ENCODE measurements at places on chromosomes 7 and 10.
A peak's percentile ranks its signal among the peaks of the same experiment; 100 is the strongest.

- DNase-seq, result no peak
Measured at GRCh38 chr7:66641526-66641871, 12.8 kb downstream of the KCTD7 start.

- peak; percentile 35 for DNase-seq
Measured at GRCh38 chr7:96414931-96415292, 93.0 kb upstream of the SLC25A13 start.

- no peak for DNase-seq
Measured at GRCh38 chr7:28481091-28481926, 69.0 kb downstream of the CREB5 start.

DNA sequence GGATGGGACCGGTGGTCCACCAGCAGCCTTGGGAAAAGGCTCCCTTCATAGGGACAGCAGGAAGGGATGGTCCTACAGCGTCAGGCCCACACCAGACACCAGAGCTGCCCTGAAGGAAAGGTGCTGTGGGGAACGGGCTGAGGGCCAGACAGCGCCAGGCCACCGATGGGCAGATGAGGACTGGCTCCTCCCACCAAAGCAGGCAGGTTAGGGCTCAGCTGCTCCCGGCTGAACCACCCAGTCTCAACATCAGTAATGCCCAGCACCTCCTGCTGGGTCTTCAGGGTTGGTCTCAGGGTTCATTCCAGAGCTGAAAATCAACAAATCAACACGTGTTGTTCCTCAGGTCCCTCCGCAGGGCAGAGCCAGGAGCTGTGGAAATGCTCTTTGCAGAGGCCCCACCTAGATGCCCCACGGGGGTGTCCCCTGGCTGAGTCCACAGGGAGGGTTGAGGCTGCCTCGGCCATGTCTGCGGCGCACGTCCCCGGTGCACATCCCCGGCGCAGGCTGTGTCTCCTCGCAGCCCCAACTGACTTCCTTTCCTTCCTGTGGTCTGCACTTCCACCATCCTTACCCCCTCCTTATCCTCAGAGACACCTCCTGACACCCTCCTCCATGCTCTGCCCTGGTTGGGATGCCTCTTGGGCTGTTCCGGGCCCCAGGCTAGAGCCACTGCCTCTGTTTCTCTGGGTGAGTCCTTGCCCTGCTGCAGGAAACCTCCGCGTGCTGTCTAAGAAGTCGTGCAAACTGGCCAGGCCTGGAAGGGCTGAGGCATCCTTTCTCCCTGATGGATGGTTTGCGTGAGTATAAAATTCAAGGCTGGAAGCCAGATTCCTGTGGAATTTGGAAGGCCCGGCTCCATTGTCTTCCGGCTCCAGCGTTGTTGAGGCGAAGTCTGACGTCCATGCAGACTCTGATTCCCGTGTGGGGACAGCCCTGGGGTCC is 32.8 kb upstream of the CFAP46 start:
- DNase-seq, result no peak

DNA sequence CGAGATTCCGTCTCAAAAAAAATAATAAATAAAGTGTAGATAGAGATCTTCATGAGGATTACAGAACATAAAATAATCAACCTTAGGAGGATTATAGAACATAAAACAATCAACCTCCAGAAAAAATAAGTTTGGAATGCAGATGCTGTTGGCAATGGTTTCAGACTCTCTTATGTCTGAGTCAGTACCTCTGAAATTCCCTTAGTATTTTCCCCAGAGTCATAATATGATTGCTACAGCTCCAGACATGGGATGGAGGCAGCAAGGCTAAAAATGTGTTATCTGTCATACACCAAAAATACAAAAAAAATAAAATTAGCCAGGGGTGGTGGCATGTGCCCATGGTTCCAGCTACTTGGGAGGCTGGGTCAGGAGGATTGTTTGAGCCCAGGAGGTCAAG is 22.2 kb downstream of the CADPS2 start:
- no peak for DNase-seq

- DNase-seq, result no peak
Measured at GRCh38 chr7:82430500-82431465, 12.8 kb downstream of the CACNA2D1 start.

DNA sequence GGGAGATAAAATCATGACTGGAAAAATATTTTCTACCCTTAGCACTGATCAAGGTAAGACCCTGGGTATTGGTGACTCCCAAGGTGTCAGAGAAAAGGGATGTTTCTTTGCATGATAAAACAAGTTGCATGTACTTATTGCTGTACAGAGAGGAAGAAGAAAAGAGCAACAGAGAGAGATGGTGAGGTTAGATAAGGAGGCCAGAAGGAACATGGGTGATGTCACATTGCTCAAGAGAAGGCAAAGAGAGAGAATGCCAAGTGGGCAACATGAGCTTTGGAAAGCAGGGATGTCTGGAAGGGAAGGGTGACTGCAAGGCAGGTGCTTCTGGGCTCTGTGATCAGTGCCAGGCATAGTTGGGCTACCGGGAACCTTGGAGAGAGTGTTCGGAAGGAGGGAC is 65.1 kb upstream of the ADARB2 start:
- no peak for DNase-seq

GRCh38 chr10:15385552-15386455 is 14.7 kb upstream of the FAM171A1 start:
- DNase-seq, result no peak

DNA sequence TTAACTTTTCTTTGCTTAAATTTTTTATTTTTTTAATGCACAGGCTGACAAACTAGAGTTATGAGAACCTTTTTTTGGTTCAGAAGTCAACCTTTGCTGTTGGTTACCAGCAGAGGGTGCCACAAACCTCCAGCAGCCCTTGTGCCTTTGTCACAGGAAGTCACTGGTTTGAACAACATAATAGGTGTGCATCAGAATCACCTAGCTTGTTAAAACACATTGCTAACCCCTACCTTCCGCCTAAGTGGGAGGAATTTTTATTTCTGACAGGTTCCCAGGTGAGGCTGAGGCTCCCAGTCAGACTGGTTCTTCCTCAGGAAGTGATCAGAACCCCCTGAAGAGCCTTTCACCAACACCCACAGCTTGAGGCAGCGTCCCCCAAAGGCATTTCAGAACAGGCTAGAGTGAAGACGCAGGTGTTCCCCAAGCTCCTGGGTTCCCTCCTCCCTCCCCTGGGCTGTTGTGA is 22.6 kb upstream of the VDAC2 start:
- DNase-seq, result peak; percentile 58

DNA sequence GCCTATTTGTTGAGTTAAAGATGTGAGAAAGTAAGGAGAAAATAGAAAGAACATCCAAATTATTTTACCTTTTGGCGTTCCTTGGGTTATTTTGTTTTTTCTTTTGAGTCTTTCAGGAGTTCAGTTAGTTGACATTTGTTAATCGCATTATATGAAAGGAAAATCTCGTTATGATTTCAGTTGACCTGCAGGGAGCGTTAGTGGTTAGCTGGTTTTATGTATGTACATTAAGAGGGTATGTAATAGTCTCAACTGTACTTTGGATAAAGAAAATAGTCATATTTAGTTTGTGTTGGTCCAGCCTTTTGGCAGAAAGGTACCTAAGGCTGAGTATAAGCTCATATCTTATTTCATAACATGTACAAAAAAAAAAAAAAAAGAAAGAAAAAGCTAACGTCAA is 4.0 kb downstream of the BMPER start:
- DNase-seq, result no peak

DNA sequence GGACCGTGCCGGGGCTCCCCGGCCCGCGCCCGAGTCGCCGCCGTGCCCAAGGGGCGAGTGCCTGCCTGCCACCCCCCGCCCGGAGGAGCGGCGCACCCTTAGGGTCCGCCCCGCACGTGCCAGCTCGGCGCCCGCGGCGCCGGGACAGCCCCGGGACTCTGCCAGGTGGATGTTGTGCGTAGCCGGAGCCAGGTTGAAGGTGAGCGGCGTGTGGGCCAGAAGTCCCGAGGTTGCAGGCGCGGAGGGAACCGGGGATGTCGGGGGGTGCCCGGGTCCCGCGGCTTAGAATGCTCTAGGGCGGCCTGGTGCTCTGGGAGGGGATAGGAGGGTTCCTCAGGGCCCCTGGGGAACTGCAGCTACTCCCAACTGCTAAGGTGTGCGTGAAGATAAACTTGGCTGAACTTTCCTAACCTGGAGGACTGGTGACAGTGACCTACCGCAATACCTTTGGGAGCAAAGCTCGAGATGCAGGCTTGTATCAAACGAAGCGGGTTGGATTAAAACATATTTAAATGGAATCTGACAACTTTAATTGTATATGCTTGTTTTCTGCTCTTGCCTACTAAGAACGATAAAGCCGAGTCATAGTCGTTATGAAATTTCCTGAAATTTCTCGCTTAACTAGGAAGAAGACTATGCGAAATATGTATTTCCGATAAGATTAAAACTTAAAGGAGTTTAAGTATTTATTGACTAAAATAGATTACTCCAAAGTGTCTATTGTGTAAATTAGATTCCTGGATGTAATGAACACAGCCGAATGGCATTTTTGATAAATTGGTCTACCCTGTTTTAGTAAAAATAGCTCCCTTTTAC is at the start of gene CUX1:
TSS of gene CUX1 (plus strand) at position 156 of the 816 bp plus-strand sequence. CDS start at position 170, 14 bp downstream.
- DNase-seq, result peak; percentile 13

- no peak for DNase-seq
Measured at GRCh38 chr10:72009425-72010081, 45.4 kb downstream of the CHST3 start.

GRCh38 chr7:135791543-135792362 is 43.1 kb upstream of the FAM180A start:
- DNase-seq, result no peak

DNA sequence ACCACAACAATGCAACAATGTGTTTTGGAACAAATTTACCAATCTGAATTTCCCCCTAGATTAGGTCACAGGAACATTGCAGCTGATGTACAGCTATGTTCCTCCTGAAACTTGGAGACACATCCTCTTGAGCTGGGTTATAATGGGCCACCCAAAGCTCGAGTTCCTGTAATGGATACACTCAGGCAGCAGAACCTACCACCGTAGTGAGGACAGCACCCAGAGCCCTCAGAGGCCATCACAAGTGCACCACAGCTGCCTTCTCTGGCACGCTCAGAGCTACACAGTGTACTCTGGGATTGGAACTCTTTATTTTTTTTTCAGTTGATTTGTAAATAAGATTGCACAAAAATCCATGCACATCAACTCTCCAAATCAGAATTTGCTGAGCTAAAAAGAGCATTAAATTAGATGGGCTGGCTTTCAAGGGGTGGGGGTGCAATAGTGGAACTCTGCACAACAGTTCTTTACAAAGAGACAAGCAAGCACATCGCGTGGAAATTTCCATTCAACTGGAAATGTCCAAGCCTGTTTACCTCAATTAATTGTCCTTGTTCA is 56.7 kb downstream of the EGFR start:
- no peak for DNase-seq

DNA sequence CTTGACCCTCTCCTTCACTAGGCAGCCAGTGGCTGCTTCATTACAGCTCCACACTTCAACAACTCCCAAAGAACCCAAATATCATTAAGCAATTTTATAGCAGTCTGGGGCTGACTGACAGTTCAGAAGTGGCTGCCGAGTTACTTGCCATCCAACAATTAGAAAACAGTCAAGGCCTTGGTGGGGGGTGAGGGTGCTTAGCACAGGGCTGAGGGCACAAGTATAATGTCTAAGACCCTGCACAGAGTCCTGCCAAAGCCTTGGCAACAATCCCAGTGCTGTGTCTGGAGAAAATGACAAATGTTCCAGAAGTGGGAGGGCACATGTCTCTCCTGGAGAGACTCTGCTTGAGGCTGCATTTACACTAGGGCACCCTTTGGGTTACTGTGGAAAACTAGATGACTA is 71.1 kb downstream of the CXCL12 start:
- DNase-seq, result no peak

DNA sequence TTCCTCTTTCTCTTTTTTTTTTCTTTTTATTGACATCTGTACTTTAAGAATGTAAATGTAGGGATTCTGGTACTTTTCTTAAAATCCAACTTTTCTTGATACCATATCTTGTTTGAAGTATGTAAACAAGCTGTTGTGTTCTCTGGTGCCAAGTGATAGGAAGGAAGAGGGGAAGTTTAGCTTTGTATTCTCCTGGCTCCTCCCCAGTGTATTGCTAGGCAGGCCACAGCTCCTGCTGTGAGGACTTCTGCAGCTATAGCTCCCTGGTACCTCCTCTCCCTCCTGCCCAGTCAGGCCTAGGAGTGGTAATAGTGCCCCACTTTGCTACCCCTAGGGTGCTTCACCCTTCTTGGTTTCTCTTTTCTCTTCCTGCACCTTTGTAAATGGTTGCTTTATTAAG is 45.3 kb upstream of the SP8 start:
- DNase-seq, result no peak

DNA sequence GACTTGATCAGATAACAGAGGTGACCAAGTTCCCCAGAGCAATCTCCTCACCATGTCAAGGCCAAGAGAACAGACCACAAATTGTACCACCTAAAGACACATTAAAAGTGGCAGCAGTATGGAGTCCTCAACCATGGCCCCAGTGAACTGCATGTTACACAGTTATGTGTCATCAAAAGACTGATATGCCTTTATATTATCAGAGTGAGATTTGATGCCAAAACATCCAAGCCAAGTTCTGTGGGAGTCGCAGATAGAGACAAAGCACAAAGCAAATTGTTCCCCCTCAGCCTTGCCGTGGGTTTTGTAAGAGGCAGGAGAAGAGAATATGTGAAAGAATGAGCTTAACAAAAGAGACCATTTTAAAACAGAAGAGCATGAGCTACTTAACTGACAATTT is 39.2 kb upstream of the TES start:
- DNase-seq, result no peak

DNA sequence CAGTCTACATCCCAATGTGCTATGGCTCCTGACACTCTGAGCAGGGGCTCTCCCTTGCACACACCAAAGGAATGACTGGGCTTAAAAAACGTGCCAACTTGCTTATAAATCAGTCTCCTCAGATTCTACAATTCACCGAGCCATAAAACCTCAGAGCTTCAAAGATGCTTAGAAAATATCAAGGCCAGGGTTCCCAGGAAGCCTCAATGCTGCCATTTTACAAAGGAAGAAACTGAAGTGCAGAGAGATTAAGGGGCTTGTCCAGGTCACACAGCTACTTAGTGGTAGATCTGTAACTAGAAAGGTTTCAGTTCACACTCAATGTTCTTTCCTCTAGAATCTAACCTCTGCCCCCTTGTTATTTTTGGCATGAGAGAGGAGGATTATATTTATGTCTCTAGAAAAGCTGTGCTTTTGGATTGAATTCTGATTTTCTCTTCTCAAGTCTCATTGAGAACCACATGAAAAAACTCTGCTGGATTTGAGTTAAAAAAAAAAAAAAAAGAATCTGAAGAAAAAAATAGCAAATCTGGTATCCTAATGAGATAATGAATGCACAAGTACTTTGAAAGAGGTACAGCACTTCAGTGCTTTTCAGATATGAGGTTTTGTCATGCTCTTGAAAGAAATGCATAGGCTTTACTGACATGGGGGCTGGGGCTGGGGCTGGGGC is 22.3 kb upstream of the TSPAN33 start:
- no peak for DNase-seq
